Activated T-cell treated with anti-CD3 and anti-CD28 coated beads, Interleukin-2, amount 50 U/mL, for 72 hours (primary cell): ENCODE measurements at places on chromosomes 12 and 14. TPM values are rescaled to one million over a fixed set of nuclear protein-coding genes. Genes with fewer than 3 reads are reported as not detected.

GRCh38 chr12:29844667-29845066, 60.9 kb upstream of the TMTC1 start:
- no peak for DNase-seq

DNA sequence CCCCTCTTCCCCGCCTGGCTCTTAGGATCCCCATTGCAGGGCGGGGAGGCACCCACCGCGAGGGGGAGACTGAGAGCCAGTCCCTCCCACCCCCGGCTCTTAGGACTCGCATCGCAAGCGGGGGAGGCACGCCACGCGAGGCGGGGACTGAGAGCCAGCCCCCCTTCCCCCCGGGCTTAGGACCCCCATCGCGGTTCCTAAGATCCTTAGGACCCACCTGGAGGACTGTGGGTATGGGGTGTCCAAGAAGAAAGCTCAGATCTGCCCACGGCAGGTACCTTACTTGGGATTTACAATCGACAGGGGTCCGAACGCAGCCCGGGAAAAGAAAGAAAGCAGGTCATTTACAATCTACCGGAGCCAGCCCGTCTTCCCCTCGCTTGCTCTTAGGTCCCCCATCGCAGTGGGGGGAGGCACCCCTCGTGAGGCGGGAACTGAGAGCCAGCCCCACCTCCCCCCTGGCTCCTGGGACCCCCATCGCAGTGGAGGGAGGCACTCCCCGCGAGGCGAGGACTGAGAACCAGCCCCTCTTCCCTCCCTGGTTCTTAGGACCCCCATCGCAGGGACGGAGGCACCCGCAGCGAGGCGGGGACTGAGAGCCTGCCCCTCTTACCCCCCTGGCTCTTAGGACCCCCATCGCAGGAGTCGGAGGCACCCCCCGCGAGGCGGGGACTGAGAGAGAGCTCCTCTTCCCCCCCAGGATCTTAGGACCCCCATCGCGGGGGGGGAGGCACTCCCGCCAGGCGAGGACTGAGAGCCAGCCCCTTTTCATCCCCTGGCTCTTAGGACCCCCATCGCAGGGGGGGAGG, 43.7 kb downstream of the DDX11 start:
- DNase-seq = peak; percentile 82

DNA sequence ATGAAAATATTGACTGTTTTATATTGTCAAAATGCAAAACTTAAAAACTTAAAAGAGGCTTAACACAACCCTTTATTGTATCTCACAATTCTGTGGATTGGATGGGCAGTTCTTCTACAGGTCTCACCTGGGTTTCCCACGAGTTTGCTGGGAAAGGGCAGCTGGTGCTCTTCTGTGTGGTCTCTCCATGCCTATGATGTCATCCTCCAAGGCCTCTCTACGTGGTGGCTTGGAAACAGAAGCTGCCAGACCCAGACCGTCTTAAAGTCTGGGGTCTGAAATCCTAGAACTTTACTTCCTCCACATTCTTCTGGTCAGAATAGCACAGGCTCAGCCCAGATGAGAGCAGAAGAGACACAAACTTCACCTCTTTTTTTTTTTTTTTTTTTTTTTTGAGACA, 36.5 kb upstream of the KICS2 start:
- no peak for DNase-seq

The SLC6A12 gene
- total RNA-seq = 0.70 TPM

The TCL1B gene
- not detected for total RNA-seq
